ENCODE measurements at places on chromosomes 1 and 21. TPM values are rescaled to one million over a fixed set of nuclear protein-coding genes. Genes with fewer than 3 reads are reported as not detected.

- H3K4me3 ChIP-seq = no peak overlapping the region
- H3K4me1 ChIP-seq = no peaks in the 10 kb centered on the region
- H3K27ac ChIP-seq = no peak overlapping the region
- peak; percentile 49 for DNase-seq
Measured at GRCh38 chr1:209335178-209335577, 248.3 kb upstream of the CAMK1G start.

Gene CXADR
- total RNA-seq = 102 TPM

Gene PALMD
- not detected for total RNA-seq

DNA sequence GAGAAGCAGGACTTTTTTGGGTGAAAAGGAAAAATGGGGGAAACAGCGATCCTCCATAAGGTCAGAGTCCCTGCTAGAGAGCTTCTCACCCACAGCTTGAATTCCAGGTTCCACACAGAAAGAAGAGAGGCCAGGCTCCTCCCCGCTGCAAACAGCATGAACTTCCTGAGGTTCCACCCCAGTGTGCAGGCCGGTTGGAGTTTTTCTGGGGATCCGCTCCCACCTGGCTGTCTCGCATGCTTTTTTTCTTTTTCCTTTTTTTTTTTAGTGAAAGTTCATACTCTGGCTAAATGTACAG is 595.1 kb upstream of the ZP4 start:
- H3K4me3 ChIP-seq = no peak overlapping the region
- no peaks in the 10 kb centered on the region for H3K4me1 ChIP-seq
- no peak overlapping the region for H3K27ac ChIP-seq
- H3K36me3 ChIP-seq = no peaks in the 10 kb centered on the region
